Putamen (tissue), 1 donor: ENCODE measurements at places on chromosomes 4 and X.
A peak's percentile ranks its signal among the peaks of the same experiment; 100 is the strongest.

GRCh38 chr4:53854991-53855568 is 209.3 kb downstream of the CHIC2 start:
- no peak for DNase-seq

DNA sequence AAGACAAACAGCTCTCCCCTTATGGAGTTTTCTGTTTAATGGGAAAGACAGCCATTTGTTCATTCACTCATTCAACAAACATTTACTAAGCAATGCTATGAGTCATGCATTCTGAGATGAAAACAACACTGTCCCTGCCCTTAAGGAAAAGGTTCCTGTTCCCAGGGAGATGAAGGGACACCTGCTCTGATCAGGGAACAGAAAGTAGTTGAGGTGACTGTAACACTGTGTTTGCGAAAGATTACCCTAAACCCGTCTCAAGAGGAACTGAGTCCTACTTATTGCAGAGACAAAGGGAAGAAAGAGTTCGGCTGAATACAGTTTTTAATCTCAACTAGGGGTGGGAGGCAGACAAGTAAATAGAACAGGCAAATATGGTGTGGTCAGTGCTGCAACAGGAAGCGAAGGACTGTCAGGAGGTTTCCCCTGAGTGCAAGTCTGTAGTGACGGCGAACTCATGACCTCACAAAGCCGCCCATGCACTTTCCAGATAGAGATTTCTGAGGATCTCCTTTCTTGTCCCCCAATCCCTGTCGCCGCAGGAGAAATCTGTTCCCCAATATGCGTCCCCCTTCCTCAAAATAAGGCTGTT is 712 bp downstream of the STX18 start:
- no peak for DNase-seq

DNA sequence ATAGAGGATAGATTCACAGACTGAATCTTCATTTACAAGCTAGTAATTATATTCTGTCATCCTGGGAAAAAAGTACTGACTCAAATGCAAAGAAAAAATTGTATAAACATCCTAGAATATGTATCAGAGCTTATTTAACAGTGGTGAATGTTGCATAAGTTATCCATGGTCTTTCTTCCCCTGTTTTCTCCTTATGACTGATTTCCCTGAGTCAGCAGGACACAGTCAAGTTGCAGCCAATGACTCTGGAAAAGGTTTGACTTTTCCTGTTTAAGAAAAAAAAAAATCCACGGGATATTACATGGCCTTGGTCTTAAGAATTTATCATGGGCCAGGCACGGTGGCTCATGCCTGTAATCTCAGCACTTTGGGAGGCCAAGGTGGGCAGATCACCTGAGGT is 36.5 kb downstream of the INPP4B start:
- no peak for DNase-seq

DNA sequence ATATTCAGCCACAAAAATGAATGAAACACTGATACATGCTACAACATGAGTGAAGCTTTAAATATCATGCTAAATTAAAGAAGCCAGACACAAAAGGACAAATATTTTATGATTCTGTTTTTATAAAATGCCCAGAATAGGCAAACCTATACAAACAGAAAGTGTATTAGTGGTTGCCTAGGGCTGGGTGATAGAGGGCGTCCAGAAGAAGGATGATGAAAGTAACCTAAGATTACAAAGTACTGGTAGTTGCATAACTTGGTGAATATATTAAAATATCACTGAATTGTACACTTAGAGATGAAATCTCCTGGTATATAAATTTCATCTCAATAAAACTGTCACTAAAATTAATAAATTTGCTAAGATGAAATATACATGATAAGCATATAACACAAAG is 67.5 kb downstream of the FBXW7 start:
- no peak for DNase-seq

- peak; percentile 70 for DNase-seq
Observed at GRCh38 chrX:1392376-1393068, 609 bp upstream of the SLC25A6 start.

GRCh38 chr4:144782345-144782744 is 136.4 kb downstream of the HHIP start:
- DNase-seq = no peak

- DNase-seq = peak; percentile 19
Observed at GRCh38 chr4:70559211-70559830, 32.7 kb upstream of the AMBN start.

GRCh38 chrX:13226214-13226613 is 93.6 kb downstream of the ATXN3L start:
- DNase-seq = no peak

- no peak for DNase-seq
Observed at GRCh38 chrX:70477734-70478075, 33.1 kb downstream of the DLG3 start.

- no peak for DNase-seq
Observed at GRCh38 chrX:39206399-39207145, 405.3 kb downstream of the MID1IP1 start.

- no peak for DNase-seq
Observed at GRCh38 chr4:151573945-151574344, 165.0 kb downstream of the FHIP1A start.

DNA sequence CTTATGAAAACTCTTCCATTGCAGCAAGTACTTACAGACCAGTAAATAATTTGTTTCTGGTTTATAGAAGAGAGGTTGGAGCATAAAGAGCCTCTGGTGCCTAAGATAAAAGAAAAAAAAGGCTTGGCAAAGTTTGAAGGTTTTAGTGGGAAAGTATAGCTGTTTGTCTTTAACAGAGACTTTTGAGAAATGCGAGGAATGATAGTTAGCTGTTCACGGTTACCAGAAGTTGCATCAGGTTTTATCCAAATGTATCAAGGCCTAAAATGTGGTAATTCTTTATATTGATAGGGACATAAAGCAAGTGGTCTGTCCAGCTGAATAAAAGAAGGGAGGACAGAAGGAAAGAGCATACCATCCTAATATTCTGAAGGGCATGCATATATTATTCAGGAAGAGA is 29.3 kb downstream of the RAP1GDS1 start:
- no peak for DNase-seq

- DNase-seq = peak; percentile 56
Observed at GRCh38 chr4:29326004-29326403, 1394.2 kb upstream of the PCDH7 start.

- DNase-seq = no peak
Observed at GRCh38 chr4:106063009-106063408, 167.7 kb downstream of the NPNT start.

- DNase-seq = no peak
Observed at GRCh38 chr4:166044871-166045270, 171.8 kb downstream of the TLL1 start.

DNA sequence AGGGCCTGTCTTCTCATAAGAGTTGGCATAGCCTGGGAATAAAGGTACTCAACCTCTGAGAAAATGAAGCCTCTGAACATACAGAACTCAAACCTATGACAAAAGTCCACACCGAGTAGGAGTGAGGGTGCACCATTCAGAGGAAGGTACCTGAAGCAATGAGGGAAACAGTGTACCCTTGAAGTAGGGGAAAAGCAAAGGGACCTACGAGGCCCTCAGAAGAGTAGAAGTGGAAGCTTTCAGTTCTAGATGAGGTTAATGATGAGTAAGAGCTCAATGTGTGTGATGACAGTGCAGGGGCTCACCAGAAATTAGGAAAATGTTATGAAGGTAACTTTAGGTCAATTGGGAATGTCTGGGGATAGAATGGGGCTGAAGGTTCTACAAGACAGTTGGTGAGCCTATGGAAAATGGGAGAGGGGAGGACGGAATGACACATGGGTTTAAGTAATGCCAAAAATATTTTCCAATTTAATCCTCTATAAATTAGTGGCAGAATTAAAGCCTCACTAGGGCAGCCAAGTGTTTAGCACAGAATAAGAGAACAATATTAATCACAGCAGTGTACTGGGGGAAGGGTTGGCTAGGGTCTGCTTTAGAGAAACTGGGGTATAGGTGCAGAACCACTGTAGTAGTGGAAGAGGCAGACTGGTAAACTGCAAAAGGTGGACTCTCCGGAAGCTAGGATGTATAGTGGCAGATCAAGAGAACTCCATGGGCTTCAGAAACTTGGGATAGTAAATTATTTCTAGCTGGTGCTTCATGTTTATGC is 39.8 kb downstream of the RAB33A start:
- no peak for DNase-seq

GRCh38 chrX:118495958-118496762 is 545 bp downstream of the DOCK11 start:
- no peak for DNase-seq

DNA sequence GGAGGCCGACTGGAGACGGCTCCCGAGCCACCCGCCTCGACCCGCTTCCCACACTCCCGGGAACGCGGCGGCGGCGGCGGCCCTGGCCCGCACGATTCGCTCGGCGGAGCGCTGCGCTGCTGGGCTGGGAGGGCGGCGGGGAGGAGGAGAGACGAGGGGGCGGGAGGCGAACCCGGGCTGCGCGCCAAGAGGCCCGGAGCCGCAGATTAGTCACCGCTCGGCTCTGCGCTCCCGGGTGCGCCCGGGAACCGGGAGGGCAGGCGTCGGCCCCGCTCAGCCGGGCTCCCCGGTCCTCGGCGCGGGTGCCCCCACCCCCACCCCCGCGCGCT is 11.2 kb upstream of the BCOR start:
- DNase-seq = peak; percentile 68

DNA sequence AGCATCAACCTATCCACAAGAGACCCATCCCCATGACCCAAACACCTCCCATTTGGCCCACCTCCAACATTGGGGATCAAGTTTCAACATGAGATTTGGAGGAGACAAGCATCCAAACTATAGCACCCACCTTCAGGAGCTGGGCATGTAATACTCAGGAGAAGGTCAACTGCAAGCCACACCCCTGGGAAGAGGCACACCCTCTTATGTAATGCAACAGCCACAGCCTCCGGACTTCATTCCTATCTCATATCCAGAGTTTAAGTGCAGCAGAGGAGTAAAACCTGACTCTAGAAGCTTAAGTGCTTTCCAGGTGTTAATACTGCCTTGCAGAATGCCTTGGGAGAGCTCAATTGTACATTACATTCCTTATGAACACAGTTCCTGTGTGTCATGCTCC is 197.4 kb downstream of the PTTG2 start:
- DNase-seq = no peak

- DNase-seq = no peak
Observed at GRCh38 chr4:100721490-100721889, 203.7 kb upstream of the EMCN start.

- DNase-seq = no peak
Observed at GRCh38 chrX:12950851-12951594, 23.9 kb upstream of the TMSB4X start.

DNA sequence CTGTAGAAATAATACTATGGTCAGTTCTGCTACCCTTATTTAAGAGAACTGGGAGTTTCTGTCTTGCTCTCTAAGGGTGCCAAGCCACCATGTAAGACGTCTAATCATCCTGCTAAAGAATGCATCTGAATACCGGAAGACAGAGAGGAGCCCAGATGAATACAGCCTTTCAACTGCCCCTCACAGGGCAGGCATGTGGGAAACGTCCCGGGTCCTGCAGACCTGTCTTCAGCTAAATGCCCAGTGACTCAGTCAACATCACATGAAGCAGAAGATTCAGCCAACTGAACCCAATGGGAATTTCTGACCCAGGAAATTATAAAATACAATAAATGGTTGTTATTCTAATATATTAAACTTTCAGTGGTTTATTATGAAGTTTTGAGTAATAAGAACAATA is 2141.0 kb upstream of the AGA start:
- DNase-seq = no peak

- no peak for DNase-seq
Observed at GRCh38 chrX:47796433-47796906, 40.2 kb upstream of the ZNF81 start.

DNA sequence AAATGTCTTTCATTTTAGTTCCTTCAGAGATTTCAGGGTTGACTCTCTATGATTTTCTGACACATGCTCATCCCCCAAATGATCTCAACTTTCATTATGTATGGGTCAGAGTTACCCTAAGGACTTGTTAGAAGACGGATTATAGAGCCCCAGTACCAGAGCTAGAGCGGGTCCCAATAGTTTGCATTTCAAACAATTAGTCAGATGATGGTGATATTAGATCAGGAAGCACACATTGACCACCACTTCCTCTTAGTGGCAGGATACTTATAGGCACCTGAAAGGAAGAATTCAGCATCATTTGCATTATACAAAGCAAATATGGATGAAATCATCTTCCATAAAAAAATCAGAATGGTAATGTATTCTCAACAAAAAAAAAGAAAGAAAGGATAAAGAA is 106.1 kb downstream of the GALNTL6 start:
- DNase-seq = no peak

- no peak for DNase-seq
Observed at GRCh38 chrX:111170017-111170416, 74.0 kb downstream of the PAK3 start.

DNA sequence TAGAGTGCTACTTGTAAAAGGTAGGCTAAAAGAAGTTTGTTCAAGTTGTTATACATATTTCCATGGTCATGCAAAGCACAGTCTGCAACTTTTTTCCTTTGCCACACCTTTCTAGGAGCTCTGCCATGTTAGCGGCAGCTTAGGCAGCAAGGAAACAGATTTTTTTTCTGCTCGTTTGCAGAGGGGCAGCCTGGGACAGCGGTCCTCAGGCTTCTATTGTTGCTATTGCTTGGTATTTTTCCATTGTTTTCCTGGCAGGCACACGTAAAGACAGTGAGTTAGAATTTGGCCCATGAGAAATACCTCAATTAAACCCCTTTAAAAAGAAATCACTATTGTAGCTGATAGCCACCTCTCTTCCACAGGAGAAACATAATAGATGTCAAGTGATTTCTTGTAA is 391.4 kb downstream of the SH2D1A start:
- no peak for DNase-seq

GRCh38 chr4:101174679-101175345 is 172.5 kb downstream of the PPP3CA start:
- no peak for DNase-seq

GRCh38 chr4:5409972-5410618 is 298.3 kb downstream of the EVC2 start:
- no peak for DNase-seq

GRCh38 chr4:29553846-29554245 is 1166.3 kb upstream of the PCDH7 start:
- DNase-seq = peak; percentile 53

DNA sequence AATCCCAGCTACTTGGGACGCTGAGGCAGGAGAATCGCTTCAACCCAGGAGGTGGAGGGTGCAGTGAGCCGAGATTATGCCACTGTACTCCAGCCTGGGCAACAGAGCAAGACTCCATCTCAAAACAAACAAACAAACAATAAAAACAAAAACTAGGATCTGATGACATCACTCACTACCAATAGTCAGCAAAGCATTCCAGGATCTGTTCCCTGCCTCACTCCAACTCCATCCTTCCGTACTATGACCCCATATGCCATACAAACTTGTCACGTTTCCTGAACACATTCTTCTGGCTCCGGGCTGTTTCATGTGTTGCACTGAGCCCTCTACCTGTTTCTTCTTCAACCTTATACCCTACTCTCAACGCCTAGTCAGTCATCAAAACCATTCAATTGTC is 47.3 kb downstream of the RBM47 start:
- DNase-seq = no peak

GRCh38 chr4:145860897-145861296 is 77.7 kb downstream of the ZNF827 start:
- no peak for DNase-seq

DNA sequence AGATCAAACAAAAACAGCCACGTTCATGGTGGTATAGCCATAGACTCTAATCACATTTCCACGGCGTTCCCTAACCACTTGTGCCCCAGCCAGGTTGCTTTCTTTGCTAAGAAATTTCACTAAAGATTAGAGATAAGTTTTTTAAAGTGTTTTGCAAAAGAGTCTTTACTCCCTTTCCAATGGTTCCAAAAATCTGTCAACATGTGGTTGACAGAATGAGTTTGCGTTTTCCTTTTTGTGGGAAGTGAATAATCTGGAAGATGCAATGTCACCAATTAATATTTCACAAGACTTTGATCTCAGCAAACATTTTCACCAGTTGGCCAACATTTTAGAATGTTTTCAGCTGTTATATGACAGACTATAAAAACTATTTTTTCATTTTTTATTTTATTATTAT is 35.3 kb downstream of the CXCL1 start:
- DNase-seq = no peak
